Transverse colon (tissue), 4 donors: ENCODE measurements at places on chromosomes 12 and 14. TPM values are rescaled to one million over a fixed set of nuclear protein-coding genes. Genes with fewer than 3 reads are reported as not detected.

The CALM1 gene
- 627 TPM for total RNA-seq

DNA sequence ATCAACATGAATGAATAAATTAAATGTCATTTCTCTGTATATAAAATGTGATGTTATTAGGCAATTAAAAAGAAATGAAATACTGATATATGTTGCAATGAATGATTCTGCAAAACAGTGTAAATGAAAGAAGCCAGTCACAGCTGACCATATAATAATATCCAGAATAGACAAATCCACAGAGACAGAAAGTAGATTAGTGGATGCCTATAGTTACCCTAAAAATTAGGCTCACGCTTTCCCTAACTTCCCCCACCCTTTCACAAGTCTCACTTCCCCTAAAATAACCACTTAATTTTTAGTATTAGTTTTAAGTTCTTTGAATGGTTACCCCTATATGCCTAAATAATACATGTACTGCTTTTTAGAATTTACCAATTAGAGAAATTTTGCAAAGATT is 348.9 kb upstream of the FAR2 start:
- no peak for DNase-seq

GRCh38 chr12:114430306-114430705 is 24.4 kb upstream of the TBX5 start:
- no peak for DNase-seq

DNA sequence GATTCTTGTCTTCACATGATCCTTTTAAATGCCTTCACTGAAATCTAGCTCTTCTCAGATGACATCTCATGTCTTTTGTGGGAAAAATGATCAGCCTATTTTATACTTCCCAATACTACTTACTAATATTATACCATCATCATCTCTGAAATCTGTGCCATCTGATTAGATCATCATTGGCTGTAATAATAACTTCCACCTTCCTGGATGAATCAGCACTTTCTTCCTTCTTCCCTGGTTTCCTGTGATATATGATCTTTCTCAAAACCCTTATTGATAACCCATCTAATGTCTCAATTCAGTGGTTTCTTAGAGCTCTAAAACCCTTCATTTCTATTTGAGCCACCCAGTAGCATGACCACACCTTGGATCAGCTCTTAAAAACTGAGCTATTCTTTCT is 30.9 kb downstream of the GPR137C start:
- DNase-seq = no peak

- no peak for DNase-seq
Observed at GRCh38 chr12:34606749-34607519, 584.6 kb downstream of the ALG10 start.

DNA sequence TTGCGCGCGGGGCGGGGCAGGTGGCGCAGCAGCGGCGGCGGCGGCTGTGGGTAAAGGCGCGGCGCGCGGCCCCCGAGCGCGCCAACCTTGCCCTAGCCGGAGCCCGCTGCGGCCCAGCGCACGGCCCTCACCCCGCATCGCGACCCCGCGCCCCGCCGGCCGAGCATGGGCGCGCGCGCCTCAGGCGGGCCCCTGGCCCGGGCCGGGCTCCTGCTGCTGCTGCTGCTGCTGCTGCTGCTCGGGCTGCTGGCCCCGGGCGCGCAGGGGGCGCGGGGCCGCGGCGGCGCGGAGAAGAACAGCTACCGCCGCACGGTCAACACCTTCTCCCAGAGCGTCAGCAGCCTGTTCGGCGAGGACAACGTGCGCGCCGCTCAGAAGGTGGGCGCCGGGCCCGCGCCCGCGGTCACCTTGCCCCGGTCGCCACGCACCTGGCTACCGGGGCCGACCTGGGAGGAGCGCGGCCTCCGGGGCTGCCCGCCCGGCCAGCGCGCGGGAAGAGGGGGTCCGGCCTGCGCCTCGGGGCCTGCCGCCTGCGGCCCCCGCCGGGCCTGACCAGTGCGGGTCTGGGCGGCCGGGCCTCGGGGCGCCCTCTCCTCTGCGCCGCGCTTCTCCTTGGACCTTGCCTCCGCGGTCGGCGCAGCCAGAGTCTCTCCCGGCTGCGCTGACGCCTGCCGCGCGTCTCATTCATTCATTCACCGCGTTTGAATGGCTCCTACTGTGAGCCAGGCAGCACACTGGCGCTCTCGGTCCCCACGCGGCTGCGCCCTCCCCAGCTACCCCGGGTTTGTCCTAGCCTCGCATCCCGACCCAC is at the start of gene BRI3BP:
BRI3BP (plus strand) TSS at position 20 of the 811 bp plus-strand sequence; CDS start at position 166, 146 bp downstream.
- peak; percentile 50 for DNase-seq

DNA sequence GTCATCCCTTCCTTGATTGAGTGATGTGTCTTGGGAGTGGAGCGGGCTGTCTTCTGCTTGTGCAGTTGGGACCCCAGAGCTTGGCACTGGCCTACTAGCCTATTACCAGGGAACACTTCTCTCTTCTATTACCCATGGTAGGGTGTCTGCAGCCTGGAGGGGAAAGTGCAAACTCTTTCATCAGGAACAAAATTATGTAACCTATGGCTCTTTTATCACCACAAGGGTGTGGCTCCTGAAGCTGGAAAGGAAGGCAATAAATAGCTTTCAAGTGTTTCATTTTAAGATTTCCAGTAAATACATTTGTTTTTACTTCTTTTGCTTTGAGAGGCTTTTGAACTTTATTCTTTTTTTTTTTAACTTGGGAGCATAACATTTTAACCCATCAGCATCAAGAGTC is 349.7 kb upstream of the FAR2 start:
- no peak for DNase-seq

- DNase-seq = no peak
Observed at GRCh38 chr14:64685371-64686281, 18.6 kb upstream of the PLEKHG3 start.

- DNase-seq = no peak
Observed at GRCh38 chr12:9669019-9669326, 540 bp upstream of the CLEC2D start.

The RFX4 gene
- not detected for total RNA-seq

DNA sequence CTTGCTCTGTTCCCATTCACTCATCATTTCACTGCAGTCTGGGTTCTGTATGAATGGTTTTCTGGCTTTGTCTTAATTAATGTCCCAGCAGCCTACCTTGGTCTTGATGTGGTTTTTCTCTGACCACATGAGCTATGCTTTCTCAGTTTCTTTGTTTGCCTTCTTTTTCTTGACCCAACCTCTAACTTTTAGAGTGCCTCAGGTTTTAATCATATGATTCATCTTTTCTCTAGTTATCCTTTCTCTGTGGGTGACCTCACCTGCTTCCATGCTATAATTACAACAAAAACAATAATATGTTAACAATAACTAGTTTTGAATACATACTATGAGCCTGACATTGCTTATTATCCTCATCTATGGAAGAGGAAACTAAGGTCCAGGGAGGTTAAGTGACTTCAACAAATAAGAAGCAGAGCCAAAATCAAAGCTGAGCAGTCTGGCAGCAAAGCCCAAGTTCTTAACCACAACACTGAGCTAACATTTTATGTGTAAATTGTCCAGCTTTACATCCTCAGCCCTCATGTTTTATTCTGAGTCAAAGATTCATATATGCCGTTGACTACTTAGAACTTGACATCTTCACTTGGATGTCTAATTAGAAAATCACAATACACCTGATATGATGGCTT is 4.7 kb upstream of the EPYC start:
- no peak for DNase-seq

DNA sequence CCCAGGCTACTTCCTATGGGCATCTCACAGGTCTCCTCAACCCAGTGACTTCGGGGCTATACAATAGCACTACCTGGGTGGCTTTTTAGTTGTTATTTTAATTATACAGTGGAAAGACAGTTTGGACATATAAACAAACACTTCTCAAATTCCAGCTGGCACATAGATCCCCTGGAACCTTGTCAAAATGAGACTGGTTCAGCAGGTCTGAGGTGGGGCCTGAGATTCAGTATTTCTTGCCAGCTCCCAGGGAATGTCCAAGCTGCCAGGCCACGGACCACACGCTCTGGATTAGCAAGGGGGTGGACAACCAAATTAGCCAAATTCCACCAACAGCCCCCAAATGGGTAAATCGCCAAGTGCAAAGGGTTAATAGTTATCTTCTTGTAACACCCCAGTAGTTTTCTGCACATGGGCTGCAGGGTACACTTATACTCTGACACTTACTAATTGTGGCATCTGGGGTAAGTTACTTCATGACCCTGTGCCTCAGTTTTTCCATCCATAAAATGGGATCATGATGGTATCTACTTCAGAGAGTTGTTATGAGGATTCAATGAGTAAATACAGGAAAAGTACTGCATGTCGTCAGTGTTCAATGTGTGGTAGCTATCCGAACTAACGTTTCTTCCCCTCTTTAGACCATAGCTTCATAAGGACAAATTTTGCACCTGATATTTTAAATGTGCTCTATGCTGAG is 789.4 kb upstream of the TBX3 start:
- no peak for DNase-seq

DNA sequence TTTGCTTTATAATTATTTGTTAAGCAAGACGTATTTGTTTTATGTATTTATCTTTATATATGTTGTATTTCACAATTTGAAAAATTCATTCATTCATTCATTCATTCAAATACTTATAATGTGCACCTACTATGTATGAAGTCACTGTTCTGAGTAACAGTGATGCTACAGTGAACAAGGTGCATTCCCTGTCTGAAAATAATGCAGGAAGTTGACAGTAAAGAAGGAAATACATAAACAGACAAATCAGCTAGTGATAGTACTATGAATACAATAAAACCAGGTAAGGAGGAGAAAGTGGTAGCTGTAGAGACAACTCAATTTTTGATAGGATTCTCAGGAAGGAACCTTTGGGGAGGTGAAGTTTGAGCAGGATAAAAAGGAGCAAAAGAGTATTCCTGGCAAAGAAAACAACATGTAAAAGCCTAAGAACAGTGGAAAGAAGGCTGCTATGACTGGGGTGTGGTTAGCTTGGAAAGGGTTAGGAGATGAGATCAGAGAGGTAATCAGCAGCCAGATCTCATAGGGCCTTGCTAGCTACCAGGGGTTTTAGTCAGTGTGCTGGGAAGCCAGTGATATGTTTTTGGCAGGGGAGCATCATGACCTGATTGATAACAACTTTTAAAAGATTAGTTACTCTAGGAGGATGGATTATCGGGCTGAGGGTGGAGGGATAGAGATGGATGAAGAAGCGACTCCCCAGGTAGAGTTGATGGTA is 17.4 kb downstream of the BICDL1 start:
- DNase-seq = no peak

GRCh38 chr12:131910302-131911027 is 16.0 kb downstream of the ULK1 start:
- no peak for DNase-seq

DNA sequence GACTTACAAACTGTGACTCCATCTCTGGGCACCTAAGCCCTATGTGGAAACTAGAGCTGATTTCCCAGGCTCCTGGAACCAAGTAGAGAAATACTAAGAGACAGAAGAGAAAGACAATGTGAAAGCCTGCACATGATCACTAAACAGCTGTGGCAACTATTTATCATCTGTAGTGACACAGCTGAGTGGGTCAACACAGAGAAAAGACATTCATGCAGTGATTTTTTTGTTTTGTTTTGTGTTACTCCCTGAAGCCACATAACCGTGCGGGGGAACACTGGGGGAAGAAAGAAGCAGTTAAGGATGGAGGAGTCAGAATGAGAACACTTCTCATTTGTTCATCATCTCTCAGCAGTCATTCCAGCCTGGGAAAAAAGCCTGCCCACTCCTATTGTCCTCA is 1.5 kb downstream of the PRR4 start:
- no peak for DNase-seq
